Immature natural killer cell (primary cell): ENCODE measurements at places on chromosomes 1 and 21.

GRCh38 chr1:104387716-104388508 lies 638.2 kb downstream of the AMY1C start:
- no peak for DNase-seq

- DNase-seq: no peak
Observed at GRCh38 chr1:47814612-47815395, 182.4 kb downstream of the TRABD2B start.

DNA sequence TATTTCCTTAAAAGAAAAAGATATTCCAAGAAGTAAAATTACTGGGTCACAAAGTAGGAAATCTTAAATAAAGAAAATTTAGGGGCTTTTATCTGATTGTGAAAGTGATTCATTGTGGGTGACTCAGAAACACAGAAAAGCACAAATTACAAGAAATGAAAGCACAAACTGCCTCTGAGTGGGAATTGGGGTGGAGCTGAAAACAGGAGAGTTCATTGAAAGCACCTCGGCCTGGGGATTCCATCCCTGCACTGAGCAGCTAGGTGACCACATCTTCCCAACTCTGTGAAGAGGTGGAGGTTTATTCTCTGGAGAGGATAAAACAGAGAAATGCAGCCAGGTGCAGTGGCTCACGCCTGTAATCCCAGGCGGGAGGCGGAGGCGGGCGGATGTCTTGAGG lies 7.4 kb downstream of the GJA4 start:
- DNase-seq: no peak

GRCh38 chr1:115807723-115808122 lies 33.2 kb downstream of the NHLH2 start:
- DNase-seq: peak; percentile 40

DNA sequence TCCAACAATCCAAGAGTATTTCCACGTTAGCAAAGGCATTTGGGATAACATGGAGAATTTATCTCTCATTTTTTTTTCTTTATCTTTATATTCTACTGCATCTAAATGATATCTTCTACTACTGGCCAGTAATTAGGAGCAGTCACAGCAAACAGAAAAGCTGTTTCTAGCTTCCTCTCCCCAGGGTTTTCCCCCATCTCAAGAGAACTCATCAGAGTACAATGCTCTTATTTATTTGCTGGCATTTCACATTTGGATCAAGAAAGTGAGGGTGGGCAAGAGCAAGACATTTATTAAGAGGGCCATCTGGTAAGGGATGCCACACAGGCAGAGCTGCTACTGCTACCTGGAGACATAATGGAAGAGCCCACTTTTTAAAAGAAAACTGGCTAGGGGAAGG lies 368.2 kb downstream of the USH2A start:
- no peak for DNase-seq

DNA sequence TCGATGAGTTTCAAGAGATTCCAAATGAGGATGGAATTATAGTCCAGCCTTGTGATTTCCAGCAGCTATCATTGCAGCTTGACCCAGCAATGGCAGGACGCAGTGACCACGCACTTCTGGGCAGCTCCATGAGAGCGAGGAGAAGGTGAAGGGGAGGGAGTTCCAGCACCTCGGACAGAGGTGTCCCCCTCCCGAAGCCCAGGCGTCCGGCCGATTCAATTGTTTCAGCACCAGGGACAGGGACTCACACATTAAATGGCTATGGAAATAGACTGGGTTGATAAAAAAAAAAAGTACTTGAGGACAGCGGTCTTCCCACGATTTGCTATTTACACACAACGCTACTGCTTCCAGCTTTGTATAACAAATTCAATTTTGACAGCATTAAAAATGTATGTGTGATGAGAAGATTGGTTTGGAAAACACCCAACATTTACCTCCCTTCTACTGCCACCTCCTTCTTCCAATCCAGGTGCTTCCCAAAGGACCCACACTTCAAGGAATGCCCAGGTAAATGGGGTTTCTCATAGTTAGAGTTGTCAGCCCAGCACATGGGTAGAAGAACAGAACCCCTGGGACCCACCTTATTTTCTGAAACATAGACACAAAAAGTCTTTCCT lies 71.8 kb downstream of the DISP3 start:
- DNase-seq: peak; percentile 29

DNA sequence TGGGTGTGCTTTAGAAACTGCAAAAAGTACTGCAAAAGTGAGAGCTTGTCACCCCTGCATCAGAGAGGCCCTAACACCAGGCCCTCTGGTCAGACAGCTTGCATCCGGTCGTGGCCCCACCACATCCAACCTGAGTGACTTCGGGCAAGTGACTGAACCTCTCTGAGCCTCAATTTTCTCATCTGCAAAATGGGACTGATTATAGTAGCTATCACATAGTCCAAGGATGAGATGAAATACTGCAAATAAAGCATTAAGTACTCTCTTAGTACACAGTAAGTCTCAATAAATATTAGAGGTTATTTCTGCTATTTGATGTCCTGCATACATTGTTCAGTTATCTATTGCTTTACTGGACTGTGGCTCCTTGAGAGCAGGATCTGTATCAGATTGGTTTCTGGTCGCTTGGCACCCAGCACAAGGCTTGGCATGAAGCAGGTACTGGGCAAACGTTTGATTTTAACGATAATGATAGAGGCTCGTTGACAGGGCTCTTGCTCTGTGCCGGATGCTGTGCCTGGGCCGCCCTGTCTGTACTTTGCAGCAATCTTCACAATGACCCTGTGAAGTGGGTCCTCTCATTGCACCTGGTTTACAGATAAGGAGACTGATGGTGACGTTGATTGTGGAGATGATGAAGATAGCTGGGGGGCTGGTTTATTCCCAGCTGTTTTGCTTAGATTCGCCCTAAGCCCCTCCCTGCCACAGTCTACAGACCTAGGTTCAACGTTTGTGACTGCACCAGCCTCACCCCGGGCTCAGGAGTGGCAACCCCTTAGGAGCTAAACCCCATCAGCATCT lies 43.6 kb downstream of the RAP1GAP start:
- no peak for DNase-seq

- no peak for DNase-seq
Observed at GRCh38 chr1:187009320-187009719, 180.6 kb downstream of the PLA2G4A start.

DNA sequence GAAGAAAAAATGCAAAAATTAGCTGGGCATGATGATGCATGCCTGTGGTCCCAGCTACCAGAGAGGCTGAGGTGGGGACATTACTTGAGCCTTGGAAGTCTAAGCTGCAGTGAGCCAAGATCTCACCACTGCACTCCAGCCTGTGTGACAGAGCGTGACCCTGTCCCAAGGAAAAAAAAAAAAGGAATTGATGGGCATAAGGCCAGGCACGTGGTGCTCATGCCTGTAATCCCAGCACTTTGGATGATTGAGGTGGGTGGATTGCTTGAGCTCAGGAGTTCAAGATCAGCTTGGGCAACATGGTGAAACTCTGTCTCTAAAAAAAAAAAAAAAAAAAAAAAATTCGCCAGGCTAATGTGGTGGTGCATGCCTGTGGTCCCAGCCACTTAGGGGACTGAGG lies 55.8 kb upstream of the ATP2B4 start:
- DNase-seq: no peak
